ENCODE measurements at places on chromosomes 7 and 10.
A peak's percentile ranks its signal among the peaks of the same experiment; 100 is the strongest.

DNA sequence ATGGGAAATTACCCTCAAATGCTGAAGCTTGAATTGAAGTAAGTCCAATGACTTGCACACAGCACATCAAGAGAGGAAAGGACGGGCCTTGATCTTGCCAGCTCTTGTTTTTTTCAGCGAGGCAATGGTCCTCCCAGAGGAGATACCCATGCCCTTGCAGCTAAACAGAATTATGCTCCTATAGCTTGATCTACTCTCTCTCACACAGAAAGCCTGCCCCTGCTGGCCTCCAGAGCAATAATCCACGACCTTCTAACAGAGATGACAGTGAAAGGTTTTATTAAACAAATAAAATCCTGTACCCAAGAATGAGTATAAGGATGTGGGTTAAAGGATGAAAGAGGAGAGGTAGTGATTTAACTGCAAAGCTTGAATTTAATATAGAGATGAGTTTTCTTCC is 268.0 kb downstream of the ADRA2A start:
- DNase-seq, result no peak

GRCh38 chr10:43057831-43058340 is 19.0 kb upstream of the RET start:
- DNase-seq, result no peak

GRCh38 chr10:86836044-86836443 is 79.6 kb downstream of the BMPR1A start:
- DNase-seq, result no peak

DNA sequence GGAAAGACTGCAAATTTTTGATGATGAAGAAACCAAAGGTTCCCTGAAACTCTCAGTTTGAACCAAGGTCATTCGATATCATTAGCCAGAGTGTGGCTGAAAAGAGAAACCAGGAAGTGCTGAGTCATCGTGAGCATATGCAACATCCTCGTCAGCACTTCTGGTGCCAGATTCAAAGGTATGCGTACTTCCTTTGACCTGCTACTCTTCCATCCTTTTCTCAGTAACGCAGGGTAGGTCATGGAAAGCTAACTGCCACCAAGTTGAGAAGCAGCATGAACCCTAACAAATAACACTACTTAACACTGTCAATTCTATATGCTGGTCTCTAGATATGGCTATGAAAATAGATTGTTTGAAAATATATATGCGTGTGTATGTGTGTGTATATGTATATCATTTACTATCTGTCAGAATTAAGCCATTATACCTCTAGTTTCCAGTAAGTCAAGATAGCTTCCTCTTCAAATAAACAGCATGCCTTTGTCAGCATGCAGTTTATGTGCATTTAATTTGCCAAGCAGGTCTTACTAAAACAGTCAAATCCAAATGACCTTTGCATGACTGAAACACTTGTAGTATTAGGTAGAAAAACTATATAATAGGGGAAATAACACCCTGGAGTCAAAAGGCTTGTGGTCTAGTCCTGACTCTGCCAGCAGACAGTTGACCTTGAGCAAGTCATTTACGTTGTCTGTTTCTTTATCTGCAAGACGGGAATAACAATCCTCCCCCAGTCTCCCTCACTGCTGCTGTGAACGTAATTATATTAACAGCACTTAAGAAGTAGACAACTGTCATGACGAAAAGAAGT is 26.4 kb downstream of the CDK6 start:
- no peak for DNase-seq

DNA sequence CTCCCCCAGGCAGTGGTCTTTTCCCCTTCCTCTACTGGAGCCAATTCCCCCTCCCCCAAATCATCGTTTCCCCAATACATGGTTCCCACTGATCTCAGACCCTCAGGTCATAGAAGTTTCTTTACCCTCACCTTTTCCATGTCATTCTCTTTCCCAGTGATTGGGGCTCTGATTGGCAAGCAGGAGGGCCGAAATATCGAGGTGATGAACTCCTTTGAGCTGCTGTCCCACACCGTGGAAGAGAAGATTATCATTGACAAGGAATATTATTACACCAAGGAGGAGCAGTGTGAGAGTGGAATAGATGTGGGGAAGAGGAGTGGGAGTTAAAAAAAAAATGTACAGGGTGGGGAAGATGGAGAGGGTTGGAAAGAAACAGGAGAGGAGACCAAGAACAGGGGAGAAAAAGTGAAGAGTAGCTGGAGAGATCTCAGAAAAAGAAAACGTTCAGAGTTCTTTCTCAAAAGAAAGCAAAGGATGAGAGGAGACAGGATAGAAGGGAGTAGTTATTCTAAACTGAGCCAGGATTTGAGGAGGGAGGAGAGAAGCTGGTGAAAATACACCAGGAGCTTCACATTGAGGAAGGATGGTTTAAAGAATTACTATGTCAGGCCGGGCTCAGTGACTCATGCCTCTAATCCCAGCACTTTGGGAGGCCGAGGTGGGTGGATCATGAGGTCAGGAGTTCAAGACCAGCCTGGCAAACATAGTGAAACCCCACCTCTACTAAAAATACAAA is 858 bp downstream of the COPS6 start:
- no peak for DNase-seq

- DNase-seq, result no peak
These were observed 319 bp upstream of the GATA3 start for GRCh38 chr10:8054244-8054493.

DNA sequence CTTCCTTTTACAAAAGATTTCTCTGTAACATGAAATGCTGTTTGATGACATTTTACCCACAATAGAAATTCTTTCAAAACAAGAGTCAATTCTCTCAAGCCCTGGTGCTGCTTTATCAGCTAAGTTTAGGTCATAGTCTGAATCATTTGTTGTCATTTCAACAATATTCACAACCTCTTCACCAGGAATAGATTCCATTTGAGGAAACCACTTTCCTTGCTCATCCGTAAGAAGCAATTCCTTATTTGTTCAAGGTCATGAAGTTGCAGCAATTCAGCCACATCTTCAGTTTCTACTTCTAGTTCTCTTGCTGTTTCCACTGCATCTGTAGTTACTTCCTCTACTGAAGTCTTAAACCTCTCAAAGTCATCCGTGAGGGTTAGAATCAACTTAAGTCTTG is 315.3 kb downstream of the TYW1 start:
- no peak for DNase-seq

GRCh38 chr10:129770286-129770685 is 193.8 kb downstream of the EBF3 start:
- no peak for DNase-seq

DNA sequence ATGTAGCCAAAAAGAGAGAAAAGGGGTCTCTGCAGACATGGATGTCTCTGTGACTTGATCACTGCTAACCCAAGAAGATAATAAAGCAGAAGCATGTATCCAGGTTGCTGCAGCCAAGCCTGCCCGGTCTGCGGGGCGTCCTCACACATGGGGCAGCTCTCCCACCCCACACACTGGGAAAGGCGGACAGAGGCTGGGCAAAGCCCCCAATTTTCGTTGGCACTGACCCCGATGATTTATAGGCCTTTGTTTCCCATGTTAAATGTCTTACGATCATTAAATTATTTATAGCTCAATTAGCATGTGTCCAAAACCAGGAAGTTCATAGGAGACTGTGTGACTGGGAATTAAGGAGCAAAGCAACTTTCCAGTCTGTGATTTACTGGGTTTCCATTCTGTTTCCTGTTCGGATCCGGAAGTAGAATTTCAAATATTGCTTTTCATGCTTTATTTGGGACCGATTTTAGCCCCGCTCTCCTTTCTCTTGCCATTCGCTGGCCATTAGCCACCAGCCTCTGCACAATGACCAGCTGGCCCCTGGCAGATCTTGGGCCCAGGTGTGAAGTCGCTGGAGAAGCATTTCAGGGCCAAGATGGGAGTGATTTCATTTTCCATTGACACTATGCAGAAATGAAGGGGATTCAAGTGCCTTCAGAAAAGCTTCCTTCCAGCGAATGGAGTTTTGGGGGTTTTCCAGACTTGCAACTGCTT is 91.6 kb downstream of the EGFR start:
- no peak for DNase-seq

DNA sequence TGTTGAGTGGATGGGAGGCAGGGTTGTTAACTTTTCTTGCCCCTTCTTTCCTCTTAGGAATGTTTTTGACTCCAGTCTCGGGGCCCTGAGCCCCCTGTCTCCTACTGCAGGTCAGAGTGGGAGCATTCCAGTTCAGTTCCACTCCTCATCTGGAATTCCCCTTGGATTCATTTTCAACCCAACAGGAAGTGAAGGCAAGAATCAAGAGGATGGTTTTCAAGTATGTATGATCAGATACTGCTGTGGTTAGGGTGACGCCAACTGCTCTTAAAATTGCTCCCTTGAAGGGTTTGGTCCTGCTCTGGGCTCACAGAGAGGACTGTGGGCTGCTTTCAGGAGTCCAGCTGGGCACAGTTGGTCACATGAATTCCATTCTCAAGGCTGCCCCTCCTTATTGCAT is 22.0 kb downstream of the VWA2 start:
- no peak for DNase-seq

GRCh38 chr10:92267343-92267742 is 23.5 kb downstream of the CPEB3 start:
- no peak for DNase-seq

DNA sequence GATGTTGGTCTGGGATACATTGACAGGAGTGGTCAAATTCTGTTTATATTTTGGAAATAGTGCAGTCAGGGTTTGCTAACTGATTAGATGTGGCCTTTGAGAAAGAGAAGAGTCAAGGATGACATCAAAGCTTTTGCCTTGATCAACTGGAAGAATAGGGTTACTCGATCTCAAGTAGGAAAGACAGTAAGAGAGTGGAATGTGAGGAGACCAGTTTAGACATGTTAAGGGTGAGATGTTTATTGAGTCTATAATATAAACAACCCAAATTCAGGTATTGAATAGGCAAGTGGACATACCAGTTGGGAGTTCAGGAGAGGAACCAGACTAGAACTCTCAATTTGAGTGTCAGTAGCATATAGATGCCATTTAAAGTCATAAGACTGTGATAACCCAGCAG is 1.9 kb upstream of the ANKRD7 start:
- no peak for DNase-seq

DNA sequence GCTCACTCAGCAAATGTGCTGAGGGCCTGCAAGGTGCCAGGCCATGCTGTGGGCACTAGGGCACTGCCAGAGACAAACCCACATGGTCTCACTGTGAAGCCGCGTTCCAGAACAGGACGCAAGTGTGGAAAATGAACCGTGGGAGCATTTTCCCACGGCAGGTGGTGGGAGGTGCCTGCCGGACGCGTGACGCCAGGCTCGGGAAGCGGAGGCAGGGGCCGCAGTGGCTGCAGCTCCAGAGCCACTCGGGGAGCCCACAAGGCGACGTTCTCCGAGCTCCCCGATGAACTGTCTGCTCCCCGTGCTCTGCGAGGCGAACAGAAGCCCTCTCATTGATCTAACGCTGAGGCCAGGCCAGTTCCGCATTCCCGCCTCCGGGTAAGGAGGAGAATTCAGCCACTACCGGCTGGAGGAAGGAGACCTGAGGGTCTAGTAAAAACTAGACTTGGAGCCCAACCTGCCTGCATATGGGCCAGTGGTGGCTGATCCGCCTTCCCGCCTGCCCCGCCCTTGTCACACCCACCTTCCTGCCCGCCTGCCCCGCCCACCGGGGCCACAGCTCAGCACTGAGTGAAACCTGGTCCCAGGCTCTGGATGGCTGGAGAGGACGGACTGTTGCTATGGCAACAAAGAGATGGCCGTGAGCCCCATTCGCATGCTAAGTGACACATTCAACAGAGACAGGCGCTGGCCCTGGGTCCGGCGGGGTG is 13.1 kb downstream of the ADGRA1 start:
- no peak for DNase-seq

DNA sequence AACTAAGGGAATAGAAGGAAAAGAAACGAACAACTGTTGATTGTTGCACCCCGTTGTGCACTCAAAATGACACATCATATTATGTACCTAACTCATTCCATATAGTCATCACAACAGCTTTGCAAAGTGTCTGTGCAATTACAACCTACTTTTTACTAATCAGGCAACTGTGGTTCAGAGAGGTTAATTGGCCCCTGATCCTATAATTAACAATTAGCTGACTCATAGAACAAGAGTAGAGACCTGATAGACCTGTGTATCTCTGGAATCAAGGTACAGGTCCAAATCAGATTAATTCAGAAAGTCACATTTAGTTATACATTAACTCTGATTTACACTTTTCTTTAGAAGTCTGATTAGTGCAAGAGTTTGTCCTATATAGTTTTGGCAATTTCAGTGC is 122.5 kb upstream of the CDK13 start:
- DNase-seq, result no peak

GRCh38 chr7:128934361-128935341 is 3.1 kb upstream of the IRF5 start:
- DNase-seq, result peak; percentile 58

DNA sequence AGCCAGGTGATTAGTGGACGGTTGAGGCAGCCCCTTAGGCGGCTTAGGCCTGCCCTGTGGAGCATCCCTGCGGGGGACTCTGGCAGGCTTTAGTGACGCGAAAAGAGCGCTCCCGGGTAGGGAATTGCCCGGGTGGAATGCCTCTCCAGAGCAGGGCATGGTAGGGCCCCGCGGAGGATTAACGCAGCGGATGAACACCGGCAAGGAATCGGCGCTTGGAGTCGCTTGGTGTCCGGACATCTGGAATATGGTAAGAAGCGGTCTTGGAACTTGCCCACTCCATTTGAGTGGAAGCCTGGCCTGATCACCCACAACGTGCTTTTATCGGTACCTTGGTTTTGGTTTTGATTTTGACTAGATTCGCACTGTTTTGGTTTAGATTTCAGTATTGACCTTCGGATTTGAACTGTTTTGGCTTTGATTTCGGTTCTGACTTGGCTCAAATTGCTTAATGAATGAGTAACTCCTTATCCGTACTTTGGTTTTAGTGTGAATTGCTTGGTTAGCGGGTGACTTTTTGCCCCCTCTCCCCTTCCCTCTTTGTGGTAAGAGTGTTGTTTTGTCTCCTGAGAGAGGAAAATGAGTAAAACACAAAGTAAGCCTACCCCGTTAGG is 24.2 kb upstream of the CHST3 start:
- DNase-seq, result no peak

GRCh38 chr7:128407233-128407589 is 2.6 kb downstream of the IMPDH1 start:
- no peak for DNase-seq

GRCh38 chr10:11017570-11018431 is at the start of gene CELF2:
CELF2 (plus strand) TSS chr10:11017872; CDS start chr10:11018090, 218 bp downstream.
- DNase-seq, result peak; percentile 27

DNA sequence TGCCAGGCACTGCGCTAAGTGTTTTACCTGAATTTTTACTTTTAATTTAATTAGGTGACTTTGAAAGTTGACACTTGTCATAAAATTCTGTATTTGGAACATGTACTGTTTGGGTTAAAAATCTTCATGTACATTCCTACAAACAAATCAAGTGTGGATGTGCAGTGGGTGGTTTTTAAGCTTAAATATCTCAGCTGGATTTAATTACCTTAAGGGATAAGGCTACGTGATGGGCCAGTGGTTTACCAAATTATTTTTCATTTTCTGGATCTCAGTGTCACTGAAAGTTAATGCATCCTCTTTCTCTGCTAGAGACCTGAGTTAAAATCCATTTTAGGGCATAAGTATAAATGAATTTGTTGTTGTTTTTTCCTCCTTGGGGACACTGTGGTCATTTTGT is 51.1 kb downstream of the EXOC4 start:
- DNase-seq, result no peak

DNA sequence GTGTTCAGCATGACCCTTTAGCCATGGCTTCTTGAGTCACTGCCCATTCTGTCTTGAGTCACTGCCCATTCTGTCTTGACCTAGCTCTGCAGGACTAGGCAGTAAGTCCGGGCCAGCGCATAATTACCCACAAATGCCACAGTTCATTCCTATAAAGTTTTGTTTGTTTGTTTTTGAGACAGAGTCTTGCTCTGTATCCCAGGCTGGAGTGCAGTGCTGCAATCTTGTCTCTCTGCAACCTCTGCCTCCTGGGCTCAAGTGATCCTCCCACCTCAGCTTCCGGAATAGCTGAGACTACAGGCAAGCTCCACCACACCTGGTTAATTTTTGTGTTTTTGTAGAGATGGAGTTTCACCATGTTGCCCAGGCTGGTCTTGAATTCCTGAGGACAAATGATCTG is 32.7 kb upstream of the TARP start:
- DNase-seq, result no peak
